ENCODE measurements at places on chromosomes 2 and 18.
A peak's percentile ranks its signal among the peaks of the same experiment; 100 is the strongest.

GRCh38 chr2:241454837-241455485 is 53.4 kb downstream of the STK25 start:
- DNase-seq: no peak
- no peak overlapping the region for H3K27ac ChIP-seq
- no peaks in the 10 kb centered on the region for H3K27me3 ChIP-seq
- no peak overlapping the region for H3K4me3 ChIP-seq
- H3K4me1 ChIP-seq: no peaks in the 10 kb centered on the region
- peaks cover 1% of the 10 kb centered on the region for H3K36me3 ChIP-seq

- H3K27ac ChIP-seq: no peak overlapping the region
- peaks cover 9% of the 10 kb centered on the region for H3K36me3 ChIP-seq
Measured at GRCh38 chr18:24500217-24500616, 39.8 kb downstream of the HRH4 start.

DNA sequence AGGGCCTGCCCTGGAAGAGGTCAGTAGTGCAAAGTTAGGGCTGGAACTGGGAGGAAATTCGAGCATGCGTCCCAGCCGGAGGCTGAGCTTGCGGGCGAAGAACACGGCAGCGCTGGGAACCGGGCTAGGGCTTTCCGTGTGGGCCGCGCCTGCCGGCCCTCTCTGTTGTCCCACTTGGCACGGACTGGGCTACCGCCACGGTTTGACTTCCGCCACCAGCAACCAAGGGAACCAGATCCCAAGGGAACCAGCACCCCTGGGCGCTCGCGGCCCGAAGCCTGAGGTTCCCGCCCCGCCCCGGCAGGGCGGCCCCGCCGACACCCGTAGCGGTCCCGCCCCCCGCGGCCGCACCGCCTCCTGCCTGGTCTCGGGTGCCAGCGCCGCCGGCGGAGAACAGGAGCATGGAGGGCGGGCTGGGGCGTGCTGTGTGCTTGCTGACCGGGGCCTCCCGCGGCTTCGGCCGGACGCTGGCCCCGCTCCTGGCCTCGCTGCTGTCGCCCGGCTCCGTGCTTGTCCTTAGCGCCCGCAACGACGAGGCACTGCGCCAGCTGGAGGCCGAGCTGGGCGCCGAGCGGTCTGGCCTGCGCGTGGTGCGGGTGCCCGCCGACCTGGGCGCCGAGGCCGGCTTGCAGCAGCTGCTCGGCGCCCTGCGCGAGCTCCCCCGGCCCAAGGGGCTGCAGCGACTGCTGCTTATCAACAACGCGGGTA is at the start of gene SPR:
TSS of gene SPR (plus strand) at position 377 of the 708 bp plus-strand sequence. CDS start at position 402, 25 bp downstream.
- DNase-seq: peak; percentile 80
- no peak within 1 kb of the TSS for H3K27ac ChIP-seq
- H3K27me3 ChIP-seq: peaks cover 79% of the 10 kb centered on the region
- no peaks in the 10 kb centered on the region for H3K36me3 ChIP-seq
- peak within 1 kb of the TSS; percentile 82 for H3K4me3 ChIP-seq

GRCh38 chr2:233764761-233765160 is 4.7 kb downstream of the UGT1A1 start:
- no peaks in the 10 kb centered on the region for H3K36me3 ChIP-seq
- peaks cover 23% of the 10 kb centered on the region for H3K27me3 ChIP-seq
- no peak overlapping the region for H3K27ac ChIP-seq
- H3K4me3 ChIP-seq: no peak overlapping the region
- no peaks in the 10 kb centered on the region for H3K4me1 ChIP-seq

- peaks cover 35% of the 10 kb centered on the region for H3K4me1 ChIP-seq
- H3K4me3 ChIP-seq: no peak overlapping the region
- no peak for DNase-seq
- peaks cover 22% of the 10 kb centered on the region for H3K36me3 ChIP-seq
- no peak overlapping the region for H3K27ac ChIP-seq
Measured at GRCh38 chr2:100121124-100121718, 21.2 kb downstream of the AFF3 start.

DNA sequence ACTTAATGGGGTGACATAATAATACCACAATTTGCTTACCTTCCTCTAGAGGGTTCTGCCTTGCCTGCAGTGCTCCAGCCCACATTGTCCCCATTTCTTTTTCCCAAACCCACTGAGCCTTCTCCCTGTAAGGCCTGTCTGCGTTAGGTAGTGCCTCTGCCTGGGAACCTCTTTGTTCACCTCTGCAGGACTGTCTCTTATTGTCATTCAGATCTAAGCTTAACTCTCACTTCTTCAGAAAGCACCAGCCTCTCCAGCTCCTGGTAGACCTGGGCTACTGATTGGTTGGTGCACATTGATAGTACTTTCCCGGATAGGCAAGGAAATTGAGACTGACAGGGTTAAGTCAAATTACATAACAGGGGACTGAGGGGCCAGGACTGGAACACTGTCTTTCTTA is 49.1 kb downstream of the CCDC85A start:
- peaks cover 3% of the 10 kb centered on the region for H3K27me3 ChIP-seq
- no peak overlapping the region for H3K4me3 ChIP-seq
- no peaks in the 10 kb centered on the region for H3K4me1 ChIP-seq
- H3K27ac ChIP-seq: no peak overlapping the region
- no peaks in the 10 kb centered on the region for H3K36me3 ChIP-seq

- H3K27me3 ChIP-seq: no peaks in the 10 kb centered on the region
- no peaks in the 10 kb centered on the region for H3K4me1 ChIP-seq
- no peak overlapping the region for H3K4me3 ChIP-seq
- no peak for DNase-seq
- no peaks in the 10 kb centered on the region for H3K36me3 ChIP-seq
Measured at GRCh38 chr2:198143793-198144192, 339.4 kb downstream of the PLCL1 start.

GRCh38 chr2:46836295-46837111 is 79.1 kb downstream of the MCFD2 start:
- H3K36me3 ChIP-seq: no peaks in the 10 kb centered on the region
- H3K4me1 ChIP-seq: no peaks in the 10 kb centered on the region
- H3K4me3 ChIP-seq: no peak overlapping the region
- H3K27me3 ChIP-seq: peaks cover 9% of the 10 kb centered on the region

DNA sequence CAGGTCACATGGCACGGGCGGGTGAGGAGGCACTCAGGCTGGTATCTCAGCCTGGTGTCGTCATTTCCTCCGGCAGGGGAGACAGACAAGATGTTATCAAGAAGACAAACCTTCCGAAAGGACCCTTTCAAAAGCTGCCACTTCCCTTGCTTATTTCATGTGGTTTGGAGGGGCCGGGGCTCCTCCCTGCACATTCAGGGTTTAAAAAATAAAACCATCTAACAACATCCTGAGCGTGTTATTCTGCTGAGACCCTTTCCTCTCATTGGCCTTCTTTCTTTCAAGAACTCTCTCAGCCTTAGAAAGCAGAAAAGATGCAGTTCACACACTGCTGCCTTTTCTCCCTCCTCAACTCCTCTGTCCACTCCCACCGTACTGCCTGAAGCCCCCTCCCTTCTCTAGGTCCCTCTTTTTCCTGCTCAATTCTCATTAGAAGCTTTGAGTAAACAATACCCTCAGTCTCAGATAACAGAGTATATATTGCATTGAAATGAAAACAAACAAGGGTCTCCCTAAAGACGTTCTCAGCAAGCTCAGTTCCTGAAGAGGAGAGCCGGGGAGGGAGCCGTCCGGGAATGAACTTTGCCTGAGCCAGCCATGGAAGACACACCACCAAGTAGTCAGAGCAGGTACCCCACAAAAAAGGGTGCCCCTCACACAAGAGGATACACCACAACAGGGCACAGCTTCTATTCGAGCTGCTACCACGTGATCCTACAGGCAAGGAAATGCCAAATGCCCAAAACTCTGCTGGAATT is 9.7 kb downstream of the SMAD7 start:
- peak overlapping the region; percentile 95 for H3K27ac ChIP-seq
- no peak for DNase-seq
- peak overlapping the region; percentile 71 for H3K4me3 ChIP-seq
- peaks cover 2% of the 10 kb centered on the region for H3K27me3 ChIP-seq

GRCh38 chr18:74140582-74140981 is 7.1 kb downstream of the FBXO15 start:
- peaks cover 15% of the 10 kb centered on the region for H3K4me1 ChIP-seq
- no peak for DNase-seq
- no peak overlapping the region for H3K27ac ChIP-seq
- no peak overlapping the region for H3K4me3 ChIP-seq
- no peaks in the 10 kb centered on the region for H3K36me3 ChIP-seq

GRCh38 chr18:40108596-40108995 is 1846.4 kb upstream of the PIK3C3 start:
- H3K27ac ChIP-seq: peak overlapping the region; percentile 97
- no peaks in the 10 kb centered on the region for H3K27me3 ChIP-seq
- H3K4me3 ChIP-seq: peak overlapping the region; percentile 53

DNA sequence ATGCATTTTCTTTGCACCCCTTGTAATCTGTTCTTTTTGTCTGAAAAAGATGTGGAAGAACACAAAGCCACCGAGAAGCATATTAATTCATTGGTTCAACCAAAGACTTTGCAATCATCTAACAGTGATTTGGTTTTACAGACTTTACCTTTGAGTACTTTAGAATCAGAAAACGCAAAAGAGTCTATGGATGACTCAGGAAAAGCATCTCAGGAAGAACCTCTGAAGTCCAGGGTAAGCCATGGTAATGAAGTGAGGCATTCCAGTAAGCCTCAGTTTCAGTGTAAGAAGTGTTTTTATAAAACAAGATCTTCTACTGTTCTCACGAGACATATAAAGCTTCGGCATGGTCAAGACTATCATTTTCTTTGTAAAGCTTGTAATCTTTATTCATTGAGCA is 35.2 kb downstream of the ZNF407 start:
- peaks cover 49% of the 10 kb centered on the region for H3K36me3 ChIP-seq
- H3K27me3 ChIP-seq: no peaks in the 10 kb centered on the region
- H3K4me3 ChIP-seq: no peak overlapping the region
- DNase-seq: no peak
- peaks cover 58% of the 10 kb centered on the region for H3K4me1 ChIP-seq

- no peak for DNase-seq
- no peak overlapping the region for H3K4me3 ChIP-seq
- no peak overlapping the region for H3K27ac ChIP-seq
- peaks cover 8% of the 10 kb centered on the region for H3K27me3 ChIP-seq
- no peaks in the 10 kb centered on the region for H3K4me1 ChIP-seq
Measured at GRCh38 chr2:83016343-83017110, 1442.6 kb downstream of the SUCLG1 start.

GRCh38 chr2:236908439-236909192 is 177.1 kb upstream of the COPS8 start:
- peaks cover 35% of the 10 kb centered on the region for H3K27me3 ChIP-seq
- H3K36me3 ChIP-seq: no peaks in the 10 kb centered on the region
- no peak for DNase-seq
- H3K4me3 ChIP-seq: no peak overlapping the region
- peaks cover 56% of the 10 kb centered on the region for H3K4me1 ChIP-seq

DNA sequence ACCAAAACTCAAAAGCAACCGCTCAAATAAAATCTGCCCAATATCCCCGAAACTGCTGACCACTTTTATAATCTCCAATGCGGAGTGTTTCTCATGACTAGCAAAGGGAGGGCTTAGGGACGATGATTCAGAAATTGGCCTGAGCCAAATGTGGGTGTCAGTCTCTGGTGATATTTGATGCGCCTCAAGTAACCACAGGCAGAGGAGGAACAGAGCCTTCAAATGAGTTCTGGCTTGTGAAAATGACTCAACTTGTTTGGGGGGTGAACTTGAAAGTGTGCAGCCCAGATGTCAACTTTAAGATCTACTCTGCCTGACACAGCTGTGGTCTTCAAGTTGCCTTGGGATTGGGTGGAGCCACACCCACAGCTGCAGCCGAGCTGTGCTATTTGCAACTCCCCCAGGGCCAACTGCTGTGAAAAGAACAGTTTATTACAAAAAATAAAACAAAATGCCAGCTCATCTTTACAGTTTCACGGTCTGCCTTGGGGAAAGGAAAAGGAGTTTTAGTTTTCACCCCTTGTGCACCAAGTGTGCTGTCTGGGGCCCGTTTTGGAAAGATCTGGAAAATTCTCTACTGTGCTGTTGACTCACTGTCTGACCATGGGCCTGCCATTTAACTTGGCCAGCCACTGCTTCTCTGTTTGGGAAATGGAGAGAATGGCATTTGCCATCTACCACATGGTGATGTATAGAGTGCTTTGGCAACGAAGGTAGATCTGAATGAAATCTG is 222.1 kb downstream of the MTX2 start:
- H3K36me3 ChIP-seq: no peaks in the 10 kb centered on the region
- H3K27ac ChIP-seq: no peak overlapping the region
- peaks cover 70% of the 10 kb centered on the region for H3K4me1 ChIP-seq
- peaks cover 11% of the 10 kb centered on the region for H3K27me3 ChIP-seq
- H3K4me3 ChIP-seq: no peak overlapping the region

DNA sequence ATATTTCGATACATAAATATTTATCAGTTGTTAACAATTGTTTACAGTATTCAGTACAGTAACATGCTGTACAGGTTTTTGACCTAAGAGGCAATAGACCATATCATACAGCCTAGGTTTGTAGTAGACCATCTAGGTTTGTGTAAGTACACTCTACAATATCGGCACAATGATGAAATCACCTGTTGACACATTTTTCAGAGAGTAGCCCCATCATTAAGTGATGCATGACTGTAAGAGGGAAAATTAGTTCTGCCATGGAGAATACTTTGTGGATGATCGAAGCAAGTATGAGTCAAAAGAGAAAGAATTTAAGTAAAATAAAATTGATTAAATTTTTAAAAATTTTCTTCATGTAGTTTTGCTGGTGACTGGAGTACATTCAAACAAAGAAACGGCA is 32.6 kb downstream of the VIT start:
- H3K27ac ChIP-seq: no peak overlapping the region
- no peaks in the 10 kb centered on the region for H3K36me3 ChIP-seq
- no peak for DNase-seq
- H3K4me1 ChIP-seq: peaks cover 15% of the 10 kb centered on the region
- peaks cover 3% of the 10 kb centered on the region for H3K27me3 ChIP-seq

DNA sequence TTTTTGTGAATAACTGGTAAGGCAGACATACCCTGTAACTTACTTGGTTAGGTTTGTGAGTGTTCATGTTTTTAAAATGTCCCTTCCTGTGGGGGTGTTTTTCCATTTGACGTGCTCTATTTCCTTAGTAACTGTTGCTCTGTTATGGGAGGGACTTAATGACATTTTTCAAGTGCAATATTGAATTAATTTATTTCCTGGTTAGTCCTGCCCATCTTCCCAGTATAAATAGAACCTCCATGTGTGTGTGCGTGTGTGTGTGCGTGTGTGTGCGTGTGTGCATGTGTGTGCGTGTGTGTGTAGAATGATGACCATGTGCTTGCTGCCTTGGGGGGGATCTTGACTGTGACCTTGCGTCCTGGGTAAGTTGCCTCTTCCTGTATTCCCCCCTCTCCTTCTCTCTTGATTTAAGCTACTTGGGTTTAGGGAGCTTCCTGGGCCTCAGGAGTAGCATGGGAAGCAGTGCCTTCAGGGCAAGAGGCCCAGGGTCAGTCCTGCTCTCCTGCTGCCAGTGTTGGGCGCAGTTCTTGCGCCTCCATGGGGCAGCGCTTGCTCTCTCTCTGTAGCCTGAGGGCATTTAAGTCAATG is 163.9 kb downstream of the LDLRAD4 start:
- H3K27ac ChIP-seq: peak overlapping the region; percentile 45
- peaks cover 6% of the 10 kb centered on the region for H3K27me3 ChIP-seq
- H3K4me1 ChIP-seq: peaks cover 44% of the 10 kb centered on the region
- H3K36me3 ChIP-seq: no peaks in the 10 kb centered on the region
- H3K4me3 ChIP-seq: no peak overlapping the region
- DNase-seq: no peak

GRCh38 chr2:10541775-10542432 is 93.8 kb upstream of the ODC1 start:
- peak overlapping the region; percentile 40 for H3K27ac ChIP-seq
- no peak for DNase-seq
- H3K36me3 ChIP-seq: no peaks in the 10 kb centered on the region

Measured in nephron progenitor cell (in vitro differentiated cells).